AG09319 (cell line): ENCODE measurements at places on chromosomes 11 and 22.

DNA sequence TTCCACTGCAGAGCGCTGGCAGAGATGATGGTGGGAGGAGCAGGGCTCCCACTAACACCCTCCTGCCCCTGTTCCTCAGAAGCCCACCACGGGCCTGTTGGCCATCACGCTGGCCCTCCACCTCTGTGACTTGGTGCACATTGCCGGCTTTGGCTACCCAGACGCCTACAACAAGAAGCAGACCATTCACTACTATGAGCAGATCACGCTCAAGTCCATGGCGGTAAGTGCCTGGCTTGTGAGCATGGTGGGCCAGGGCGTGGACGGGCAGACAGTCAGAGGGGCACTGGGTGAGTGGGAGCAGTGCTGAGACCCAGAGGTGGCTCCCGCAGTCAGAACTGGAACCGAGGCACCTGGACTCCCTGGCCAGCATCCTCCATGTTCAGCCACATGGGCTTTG lies 57.9 kb downstream of the ST3GAL4 start:
- no peak for DNase-seq

DNA sequence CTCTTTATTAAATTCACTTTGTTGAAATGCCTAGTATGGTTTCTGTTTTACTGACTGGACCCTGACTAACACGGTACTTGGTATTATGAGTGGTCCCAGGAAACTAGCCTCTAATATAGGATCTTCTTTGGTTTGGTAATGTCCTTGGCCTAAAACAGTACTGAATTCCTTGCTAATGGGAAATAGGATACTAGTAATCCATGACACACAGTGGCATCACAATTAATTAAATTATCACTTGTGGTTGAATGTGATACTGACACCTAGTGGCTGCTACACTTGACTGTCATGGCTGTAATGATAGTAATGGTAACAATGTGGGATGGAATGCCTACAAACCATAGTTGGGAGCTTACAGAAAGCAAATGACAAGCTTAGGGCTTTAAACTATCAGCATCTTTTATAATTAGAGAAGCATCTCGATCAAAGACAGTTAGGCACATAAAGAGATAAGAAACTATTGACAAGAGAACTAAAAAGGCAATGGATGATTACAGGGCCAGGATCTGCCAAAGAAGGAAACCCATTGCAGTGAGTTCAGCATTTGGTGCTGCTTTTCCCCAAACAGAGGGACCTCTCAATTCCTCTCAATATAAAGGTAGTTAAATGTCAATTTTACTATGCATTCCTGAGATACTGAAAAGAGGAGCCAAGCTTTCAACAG lies 8.6 kb downstream of the DNHD1 start:
- peak; percentile 24 for DNase-seq

DNA sequence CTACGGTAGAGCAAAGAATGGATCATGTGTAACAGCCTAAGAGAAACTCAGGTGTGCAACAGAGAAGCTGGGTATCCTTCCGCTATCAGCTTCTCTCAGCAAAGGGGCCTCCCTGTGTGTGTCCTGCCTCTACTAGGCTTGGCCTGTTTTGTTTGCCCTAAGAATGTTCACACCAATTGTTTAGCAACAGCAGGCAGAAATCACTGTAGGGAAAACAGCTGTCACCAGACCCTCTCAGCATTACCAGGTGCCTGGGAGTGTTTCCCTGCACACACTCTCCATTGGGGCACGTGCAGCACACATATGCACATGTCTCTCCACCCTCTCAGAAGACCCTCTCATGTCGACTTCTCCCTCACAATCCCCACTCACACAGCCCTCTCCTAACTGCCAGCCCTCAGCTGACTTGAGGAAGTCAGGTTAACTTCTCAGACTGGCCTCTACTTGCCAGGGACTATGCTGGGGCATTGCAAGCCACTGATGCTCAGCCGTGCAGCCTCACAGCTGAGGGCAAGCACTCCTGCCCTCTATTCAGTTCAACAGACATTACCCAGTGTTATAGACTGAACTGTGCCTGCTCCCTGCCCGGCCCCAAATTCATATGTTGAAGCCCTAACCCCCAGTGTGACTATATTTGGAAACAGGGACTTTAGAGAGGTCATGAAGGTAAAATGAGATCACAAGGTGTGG lies 97.6 kb downstream of the TRIM29 start:
- DNase-seq, result no peak

- DNase-seq, result peak; percentile 11
Measured at GRCh38 chr22:23591201-23591791, 11.2 kb upstream of the IGLL1 start.
